ENCODE measurements at places on chromosomes 3 and 15.

DNA sequence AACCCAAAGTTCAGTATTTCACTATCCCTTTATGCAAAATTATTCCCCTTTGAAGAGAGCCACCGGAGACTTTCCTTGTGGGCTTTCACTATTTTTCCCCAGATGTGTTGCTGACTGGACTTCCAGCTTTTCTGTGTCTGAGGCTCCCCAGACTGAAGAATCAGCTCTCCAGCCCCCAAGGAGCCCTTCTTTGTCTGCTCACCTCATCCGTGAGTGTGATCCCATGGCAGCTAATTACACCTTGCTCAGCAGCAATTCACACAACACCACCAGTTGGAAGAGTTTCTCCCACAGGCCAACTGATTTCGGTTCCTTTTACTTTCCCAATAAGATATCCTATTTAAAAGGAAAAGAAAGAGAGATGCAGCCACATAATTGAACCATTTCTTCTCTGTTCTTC is 249.5 kb upstream of the TRIM42 start:
- no peak for DNase-seq

GRCh38 chr15:66898656-66899386 is 166.6 kb upstream of the SMAD3 start:
- DNase-seq, result no peak

DNA sequence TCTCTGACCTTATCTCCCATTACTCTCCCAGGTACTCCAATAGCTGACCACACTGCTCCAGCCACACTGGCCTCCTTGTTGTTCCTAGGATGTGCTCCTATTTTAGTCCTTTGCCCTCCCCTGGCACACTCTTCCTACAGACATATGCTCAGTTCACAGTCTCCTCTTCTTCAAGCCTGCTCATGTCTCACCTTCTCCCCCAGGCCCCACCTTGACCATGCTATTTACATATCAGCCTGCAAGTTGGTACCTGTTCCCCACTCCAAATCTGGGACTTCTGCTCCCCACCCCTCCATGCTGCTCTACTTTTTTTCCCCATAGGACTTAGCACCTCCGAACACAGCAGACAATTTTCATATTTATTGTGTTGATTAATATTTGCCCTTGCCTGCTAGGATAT is 84.9 kb upstream of the BCL6 start:
- DNase-seq, result no peak

- peak; percentile 7 for DNase-seq
These were observed at the start of gene ZBED2 for GRCh38 chr3:111595232-111595631. ZBED2 (minus strand) TSS chr3:111595346; CDS start chr3:111594201, 1,145 bp downstream.

DNA sequence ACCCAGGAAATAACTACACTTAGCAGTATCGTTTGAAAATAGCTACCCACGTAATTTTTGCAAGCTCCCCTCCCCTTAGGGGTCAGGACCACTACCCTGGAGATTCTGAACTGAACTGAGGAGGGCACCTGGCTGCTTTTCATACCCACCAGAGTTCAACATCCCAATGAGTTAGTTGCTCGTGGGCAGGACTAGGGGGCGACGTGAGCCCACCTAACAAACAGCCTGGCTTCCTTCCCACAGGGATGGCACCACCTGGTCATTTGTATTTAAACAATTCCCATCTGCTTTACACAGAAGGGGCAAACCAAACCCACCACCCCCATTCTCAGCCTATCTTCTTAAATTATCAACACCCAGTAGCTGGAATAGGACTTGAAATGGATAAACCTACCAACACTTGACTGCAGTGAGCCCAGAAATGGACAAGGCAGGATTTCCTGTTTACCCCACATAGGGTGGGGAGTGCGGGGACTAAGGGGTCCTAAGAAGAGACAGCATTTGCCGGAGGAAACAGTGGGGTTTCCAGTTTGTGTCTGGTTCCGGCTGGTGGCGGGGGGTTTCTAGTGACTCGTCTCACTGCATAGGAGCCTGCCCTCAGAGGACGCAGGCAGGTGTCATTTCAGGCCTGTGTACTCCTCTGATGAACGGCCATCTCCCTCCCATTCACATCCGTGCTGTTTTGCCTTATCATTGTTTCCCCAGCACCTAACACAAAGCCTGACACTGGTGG is 11.6 kb upstream of the VGLL4 start:
- no peak for DNase-seq

DNA sequence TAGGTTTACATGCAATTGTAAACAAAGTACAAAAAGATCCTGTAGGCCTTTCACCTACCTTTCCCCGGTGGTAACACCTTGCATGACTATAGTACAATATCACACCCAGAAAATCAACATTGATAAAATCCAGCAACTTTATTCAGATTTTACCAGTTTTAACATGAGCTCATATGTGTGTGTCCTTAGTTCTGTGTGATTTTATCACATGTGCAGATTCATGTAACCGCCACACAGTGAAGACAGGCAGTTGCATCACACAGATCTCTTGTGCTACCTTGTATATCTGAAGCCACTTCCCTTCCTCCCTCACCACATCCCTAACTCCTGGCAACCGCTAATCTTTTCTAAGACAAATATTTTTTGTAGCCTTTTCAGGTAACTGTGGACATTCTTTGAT is 183.5 kb upstream of the C2CD4B start:
- no peak for DNase-seq

- DNase-seq, result no peak
These were observed 91.0 kb downstream of the SMAD3 start for GRCh38 chr15:67156426-67156825.

DNA sequence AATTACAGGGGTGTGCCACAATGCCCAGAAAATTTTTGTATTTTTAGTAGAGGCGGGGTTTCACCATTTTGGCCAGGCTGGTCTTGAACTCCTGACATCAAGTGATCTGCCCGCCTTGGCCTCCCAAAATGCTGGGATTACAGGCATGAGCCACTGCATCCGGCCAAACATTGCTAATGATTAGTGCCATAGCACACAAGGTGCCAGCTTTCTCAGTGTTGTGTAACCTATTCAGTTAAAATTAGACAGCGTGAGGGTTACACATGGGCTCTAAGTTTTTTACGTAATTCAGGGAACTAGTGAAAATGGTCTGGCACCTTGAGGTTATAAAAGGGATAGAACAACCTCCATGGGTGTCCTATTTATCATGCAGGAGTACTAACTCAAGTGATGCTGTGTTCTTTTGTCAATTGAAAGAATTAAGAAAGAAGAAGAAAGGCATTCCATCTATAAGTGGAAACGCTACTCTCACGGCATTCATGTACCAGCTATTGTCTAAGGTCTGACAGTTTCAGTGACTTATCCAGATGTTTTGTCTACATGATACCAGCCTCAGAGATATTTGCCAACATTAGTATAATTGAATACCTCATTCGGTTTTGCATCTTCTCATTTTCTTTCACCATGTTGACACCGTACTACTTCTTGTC is 84.7 kb downstream of the EOMES start:
- no peak for DNase-seq

- no peak for DNase-seq
These were observed 93.7 kb downstream of the RAD18 start for GRCh38 chr3:8869613-8870012.

- no peak for DNase-seq
These were observed at the start of gene ATP2B2 for GRCh38 chr3:10505050-10505790. ATP2B2 (minus strand) TSS chr3:10505586; CDS start chr3:10449543, 56,043 bp downstream.

GRCh38 chr15:60508442-60508841 is 29.5 kb upstream of the ICE2 start:
- DNase-seq, result no peak

DNA sequence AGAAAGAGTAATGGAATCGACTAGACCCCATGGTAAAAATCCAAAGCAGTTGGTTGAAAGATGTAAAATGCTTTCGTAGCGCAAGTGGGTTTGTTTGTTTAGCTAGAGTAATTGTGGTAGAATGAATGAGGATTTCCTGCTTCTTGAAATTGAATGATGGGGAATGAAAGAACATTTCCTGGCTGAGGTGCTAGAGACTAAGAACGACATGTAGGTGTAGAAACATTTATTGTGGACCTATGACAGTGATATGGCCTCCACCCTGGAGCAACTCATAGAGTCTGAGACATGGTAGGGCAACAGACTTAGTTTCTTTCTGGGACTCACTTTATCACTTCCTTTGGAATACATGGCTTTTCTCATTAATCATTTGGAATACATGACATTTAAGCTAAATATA is 467.6 kb upstream of the CFAP20DC start:
- DNase-seq, result no peak

GRCh38 chr3:152460936-152461335 is 192.2 kb downstream of the MBNL1 start:
- DNase-seq, result no peak

DNA sequence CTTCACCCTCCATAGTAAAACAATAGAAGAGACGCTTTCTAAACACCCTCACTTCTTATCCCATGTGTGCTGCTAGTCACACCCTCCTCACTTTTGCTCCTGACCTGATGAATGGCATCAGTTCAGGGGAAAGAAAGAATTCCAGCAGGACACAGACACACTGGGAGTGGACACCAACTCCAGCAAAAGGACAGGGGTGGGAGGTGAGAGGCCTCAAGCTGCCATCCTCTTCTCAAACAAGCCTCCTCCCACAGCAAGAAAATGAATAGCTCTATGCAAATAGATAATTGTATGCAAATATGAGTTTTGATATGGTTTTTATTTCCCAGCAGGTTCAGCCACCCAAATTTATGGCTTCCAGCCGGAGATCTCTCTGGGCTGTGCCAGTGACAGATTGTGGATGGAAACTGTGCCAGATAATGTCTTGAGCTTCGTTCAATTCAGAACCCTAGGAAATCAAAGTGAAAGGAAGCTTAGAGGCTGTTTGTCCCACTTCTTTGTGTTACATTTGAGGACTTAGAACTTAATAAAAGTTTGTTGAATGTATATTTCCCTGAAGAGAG is 209.3 kb upstream of the PPP2R3A start:
- no peak for DNase-seq

- DNase-seq, result no peak
These were observed 968 bp upstream of the TMEM266 start for GRCh38 chr15:76058714-76059319.

DNA sequence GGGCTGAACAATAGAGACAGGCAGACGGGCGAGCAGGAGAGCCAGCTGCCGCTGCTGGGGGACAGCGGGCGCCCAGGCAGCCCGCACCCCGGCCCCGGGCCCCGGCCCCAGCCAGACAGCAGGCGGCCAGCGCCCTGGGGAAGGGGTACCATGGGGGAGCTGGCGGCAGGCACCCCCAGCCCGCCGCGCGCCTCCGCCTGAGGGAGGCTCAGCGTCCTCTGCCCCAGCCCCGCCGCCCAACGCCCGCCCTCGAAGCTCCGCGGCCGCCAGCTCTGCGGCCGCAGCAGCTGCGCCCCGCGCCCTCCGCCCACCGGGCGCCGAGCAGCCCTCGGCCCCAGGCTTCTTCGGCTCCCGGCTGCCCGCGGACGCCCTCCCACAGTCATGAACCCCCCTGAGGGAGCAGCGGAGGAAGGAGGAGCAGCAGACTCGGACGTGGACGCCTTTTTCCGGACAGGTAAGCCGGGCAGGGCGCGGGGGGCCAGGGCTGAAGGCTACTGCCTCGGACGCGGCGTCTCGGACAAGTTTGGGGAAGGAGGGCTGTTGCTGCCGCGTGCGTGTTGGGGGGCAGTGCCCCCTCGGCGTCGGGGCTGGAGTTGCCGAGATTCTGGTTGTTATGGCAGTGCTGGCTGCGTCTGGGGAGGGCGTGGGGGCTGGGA is 41.6 kb upstream of the ROPN1 start:
- no peak for DNase-seq

GRCh38 chr3:159062734-159063410 is 261.0 kb downstream of the MFSD1 start:
- DNase-seq, result no peak

- peak; percentile 90 for DNase-seq
These were observed 134.5 kb downstream of the IGF1R start for GRCh38 chr15:98782801-98783200.

- no peak for DNase-seq
These were observed 94.2 kb downstream of the PLXNA1 start for GRCh38 chr3:127077068-127077467.

- no peak for DNase-seq
These were observed 259.1 kb downstream of the OPA1 start for GRCh38 chr3:193851941-193852674.

DNA sequence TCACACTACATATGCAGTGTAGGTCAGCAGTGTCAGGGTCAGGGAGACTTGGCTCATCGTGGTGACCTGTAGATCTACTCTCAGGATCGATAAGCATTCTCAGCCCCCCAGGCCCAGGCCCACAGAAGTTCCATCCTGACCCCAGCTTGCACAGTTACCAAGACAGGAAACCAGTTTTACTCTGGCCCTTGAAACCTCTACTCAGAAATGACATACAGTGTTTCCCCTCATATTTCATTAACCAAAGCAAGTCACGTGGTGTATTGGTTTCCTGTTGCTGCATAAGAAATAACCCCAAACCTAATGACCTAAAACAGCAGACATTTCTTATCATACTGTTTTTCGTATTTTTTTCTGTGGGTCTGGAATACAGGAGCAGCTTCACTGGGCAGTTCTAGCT is 242.2 kb downstream of the SLCO3A1 start:
- DNase-seq, result no peak

DNA sequence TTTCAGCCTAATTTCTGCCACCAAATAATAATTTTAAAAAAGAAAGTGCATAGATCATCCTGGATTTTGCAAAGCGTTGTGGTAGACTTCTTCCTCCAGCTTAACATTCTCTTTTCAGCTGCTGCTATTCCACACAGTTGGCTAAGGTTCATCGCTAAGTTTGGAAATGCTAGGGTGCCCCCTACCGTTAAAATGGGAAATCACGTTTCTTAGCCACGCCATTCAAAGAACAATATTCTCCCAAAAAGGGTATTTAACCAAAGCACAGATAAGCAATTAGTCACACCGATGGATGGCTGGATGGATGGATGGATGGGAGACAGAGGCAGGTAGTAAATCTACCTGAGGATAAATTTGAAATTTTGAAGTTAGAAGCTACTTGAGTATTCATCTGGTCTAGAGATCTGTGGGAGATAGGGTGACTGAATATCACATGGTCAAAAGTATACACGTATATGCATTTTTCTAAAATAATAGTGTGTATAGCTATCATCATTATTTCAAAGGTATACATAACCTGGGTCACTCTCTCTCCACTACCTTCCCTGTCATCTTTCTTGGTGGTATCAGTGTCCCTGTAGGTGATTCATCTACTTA is 67.2 kb downstream of the EFHB start:
- DNase-seq, result peak; percentile 36

DNA sequence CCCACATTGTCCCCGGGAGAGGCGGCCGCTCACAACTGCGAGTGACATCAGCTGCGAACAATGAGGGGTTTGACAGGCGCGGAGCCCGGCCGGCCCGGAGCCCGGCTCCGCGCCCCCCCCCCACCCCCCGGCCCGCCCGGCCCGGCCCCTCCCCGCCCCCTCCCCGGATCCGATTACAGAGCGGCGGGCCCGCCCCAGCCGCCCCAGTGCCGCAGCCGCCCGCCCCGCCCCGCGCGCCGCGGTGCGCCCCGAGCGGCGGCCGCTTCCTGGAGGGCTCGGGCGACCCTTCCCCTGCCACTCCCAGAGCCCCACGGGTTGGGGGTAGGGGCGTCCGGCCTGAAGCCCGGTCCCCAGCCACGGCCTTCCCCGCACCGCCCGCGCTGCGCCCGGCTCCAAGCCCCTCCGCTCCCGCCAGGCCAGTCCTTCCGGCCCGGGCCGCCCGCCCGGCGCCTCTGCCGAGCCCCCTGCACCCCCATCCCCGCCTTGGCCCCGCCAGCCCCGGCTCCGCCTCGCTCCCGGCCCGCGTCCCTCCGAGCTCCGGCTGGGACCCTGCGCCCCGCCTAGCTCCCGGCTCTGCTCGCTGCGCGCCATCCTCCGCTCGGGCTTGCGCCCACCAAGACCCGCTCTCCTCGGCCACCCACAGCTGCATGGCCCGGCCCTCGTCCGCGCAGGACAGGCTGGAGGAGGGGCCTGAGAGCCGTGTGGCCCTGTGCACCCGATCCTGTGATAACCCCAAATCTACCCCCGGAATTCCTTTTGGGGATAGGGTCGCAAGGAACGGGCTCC is at the start of gene PCBP4:
PCBP4 (minus strand) TSS at position 71 of the 786 bp plus-strand sequence. CDS start 6,214 bp downstream, outside the sequence.
- DNase-seq, result peak; percentile 67

GRCh38 chr3:88469216-88469615 is 319.5 kb downstream of the C3orf38 start:
- no peak for DNase-seq
